Stimulated activated CD8-positive, alpha-beta memory T cell treated with anti-CD3 and anti-CD28 coated beads, Interleukin-4, amount 100 ng/mL, for 1 hour (primary cell): ENCODE measurements at places on chromosomes 7 and 10.

- no peak for DNase-seq
These were observed 43.3 kb downstream of the PAPSS2 start for GRCh38 chr10:87702973-87703294.

- DNase-seq, result no peak
These were observed 27.3 kb upstream of the SAMD8 start for GRCh38 chr10:75083972-75084833.

DNA sequence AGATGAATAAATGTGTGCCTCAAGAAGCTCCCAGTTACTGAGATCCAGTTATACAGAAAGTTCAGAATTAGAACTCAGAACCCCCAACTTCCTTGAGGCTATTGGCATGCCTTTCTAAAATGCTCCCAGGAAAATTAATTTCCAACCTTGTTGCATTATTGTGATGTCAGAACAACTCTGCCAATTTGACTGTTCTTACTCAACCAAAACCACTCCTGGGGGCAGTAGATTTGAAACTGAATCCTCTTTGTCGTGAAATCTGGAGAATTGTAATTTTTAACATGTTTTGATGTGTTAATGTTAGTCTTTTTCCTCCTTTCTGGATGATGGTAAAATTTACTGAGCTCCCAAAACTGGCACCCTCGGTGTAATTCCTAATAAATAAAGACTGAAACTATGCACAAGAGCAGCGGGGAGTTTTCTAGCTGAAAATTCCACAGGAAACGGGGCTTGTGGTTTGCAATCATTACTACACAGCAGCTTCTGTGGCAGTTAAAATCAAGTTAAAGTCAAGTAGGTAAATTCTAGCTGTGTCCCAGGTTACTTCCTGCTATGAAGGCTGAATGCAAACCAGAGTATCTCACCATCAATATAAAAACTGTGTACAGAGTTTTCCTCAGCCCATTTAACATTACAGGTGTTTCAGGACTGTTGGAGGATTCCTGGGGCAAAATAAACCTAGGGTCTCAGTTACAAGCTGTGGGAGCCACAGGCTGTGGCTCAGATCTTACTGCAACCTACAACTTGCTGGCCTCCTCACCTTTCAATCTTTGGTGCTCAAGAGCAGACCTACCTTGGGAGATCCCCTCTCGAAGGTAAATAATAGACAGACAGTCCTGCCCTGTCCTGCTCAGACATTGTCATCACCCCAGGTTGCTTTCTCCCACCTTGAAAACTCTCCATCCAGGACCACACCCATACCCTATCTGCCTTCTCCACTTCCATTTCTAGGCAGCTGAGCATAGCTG is 156.3 kb upstream of the KMT2E start:
- no peak for DNase-seq

- DNase-seq, result no peak
These were observed 182.6 kb upstream of the TMEM106B start for GRCh38 chr7:12028508-12028907.
